Activated naive CD8-positive, alpha-beta T cell treated with anti-CD3 and anti-CD28 coated beads, Interleukin-2, amount 10 ng/mL, durations not matched to agents 7 days and 5 days (primary cell): ENCODE measurements at places on chromosomes 1 and 21. TPM values are rescaled to one million over a fixed set of nuclear protein-coding genes. Genes with fewer than 3 reads are reported as not detected.

DNA sequence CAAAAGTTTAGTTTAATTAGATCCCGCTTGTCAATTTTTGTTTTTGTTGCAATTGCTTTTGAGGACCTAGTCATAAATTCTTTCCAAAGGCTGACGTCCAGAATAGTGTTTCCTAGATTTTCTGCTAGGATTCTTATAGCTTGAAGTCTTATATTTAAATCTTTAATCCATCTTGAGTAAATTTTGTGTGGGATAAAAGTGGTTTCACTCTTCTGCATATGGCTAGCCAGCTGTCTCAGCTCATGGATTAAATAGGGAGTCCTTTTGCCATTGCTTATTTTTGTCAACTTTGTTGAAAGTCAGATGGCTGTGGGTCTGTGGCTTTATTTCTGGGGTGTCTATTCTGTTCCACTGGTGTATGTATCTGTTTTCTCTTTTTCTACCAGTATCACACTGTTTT is 801.3 kb upstream of the ADGRL4 start:
- no peak overlapping the region for H3K4me3 ChIP-seq
- DNase-seq, result no peak
- no peaks in the 10 kb centered on the region for H3K36me3 ChIP-seq
- H3K27ac ChIP-seq, result no peak overlapping the region
- H3K27me3 ChIP-seq, result no peaks in the 10 kb centered on the region

DNA sequence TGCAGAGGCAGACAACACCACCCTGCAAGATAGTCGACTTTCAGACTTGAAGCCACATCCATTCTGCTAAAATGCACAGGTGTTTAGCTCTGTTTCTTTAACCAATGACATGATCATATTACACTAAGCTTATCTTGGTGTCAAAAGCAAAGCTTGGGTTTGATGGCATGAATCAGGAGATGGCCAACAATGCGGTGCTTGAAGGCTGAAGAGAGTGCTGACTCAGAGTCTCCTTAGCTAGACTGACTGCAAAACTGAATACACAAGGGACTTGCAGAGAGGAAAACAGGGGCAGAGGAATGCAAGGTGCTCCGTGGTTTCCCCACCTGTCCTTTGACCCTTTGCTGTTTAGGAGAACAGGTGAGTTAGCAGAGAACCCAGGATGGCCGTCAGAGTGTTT is 262.6 kb downstream of the SIPA1L2 start:
- H3K4me1 ChIP-seq, result no peaks in the 10 kb centered on the region
- peaks cover 2% of the 10 kb centered on the region for H3K27me3 ChIP-seq
- H3K4me3 ChIP-seq, result no peak overlapping the region
- no peak for DNase-seq
- no peak overlapping the region for H3K27ac ChIP-seq
- H3K36me3 ChIP-seq, result no peaks in the 10 kb centered on the region

TUT4 gene
- total RNA-seq, result 110 TPM

DNA sequence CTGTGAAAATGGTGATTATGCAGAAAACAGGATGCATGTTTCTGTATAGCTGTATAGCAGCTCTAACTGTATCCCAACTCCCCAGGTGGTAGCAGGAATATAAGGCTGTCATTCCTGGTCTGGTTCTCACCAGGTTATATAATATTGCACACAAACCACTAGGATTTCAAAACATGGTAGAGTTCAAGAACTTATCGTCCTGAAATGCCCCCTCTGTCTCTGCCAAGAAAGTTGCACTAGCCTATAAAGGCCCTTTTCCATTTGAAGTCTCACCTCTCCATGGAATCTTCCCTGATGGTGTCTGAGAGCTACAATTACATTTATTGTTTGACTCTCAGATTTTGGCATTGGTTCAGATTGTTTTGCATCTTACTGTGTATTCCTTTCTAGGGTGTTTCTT is 184.9 kb upstream of the FAM78B start:
- no peaks in the 10 kb centered on the region for H3K4me1 ChIP-seq
- DNase-seq, result no peak
- no peak overlapping the region for H3K4me3 ChIP-seq

GRCh38 chr1:103569493-103569892 is 1.9 kb upstream of the AMY2B start:
- H3K27ac ChIP-seq, result no peak overlapping the region
- H3K4me3 ChIP-seq, result no peak overlapping the region
- peaks cover 3% of the 10 kb centered on the region for H3K36me3 ChIP-seq
- no peak for DNase-seq
